ENCODE measurements at places on chromosomes 5 and 9.

DNA sequence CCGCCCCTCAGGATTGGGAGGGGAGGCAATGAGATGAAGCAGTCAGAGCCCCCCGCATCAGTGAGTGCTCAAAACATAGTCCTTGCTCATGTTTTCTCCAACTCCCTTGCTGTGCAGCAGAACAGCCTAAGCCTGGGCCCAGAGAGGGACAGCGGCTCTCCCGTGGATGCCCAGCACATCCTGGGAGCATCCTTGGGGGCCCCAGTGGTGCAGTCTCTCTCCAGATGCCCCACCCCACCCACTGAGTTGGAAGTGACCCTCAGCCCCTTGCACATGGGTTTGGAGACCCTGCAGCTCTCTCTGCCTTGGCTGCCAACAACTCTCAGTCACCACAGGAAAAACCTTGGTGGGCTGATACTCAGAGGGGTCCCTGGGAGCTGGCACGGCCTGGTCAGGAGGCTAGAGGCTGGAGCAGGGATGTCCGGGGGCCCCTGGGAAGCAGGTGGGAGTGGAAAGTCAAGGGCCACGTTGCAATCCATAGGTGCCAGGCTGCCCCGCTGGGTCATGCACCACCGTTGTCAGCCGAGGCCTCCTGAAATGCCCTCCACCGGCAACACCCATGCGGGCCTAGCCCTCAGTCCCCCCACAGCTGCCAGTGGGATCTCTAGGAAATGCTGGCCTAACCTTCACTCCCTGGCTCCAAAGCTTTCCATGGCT is 242.5 kb downstream of the PBX3 start:
- DNase-seq: no peak

- DNase-seq: no peak
Measured at GRCh38 chr5:151016700-151017099, 3.7 kb upstream of the GPX3 start.

GRCh38 chr5:18036531-18036930 is 402.3 kb downstream of the TAF11L14 start:
- no peak for DNase-seq

DNA sequence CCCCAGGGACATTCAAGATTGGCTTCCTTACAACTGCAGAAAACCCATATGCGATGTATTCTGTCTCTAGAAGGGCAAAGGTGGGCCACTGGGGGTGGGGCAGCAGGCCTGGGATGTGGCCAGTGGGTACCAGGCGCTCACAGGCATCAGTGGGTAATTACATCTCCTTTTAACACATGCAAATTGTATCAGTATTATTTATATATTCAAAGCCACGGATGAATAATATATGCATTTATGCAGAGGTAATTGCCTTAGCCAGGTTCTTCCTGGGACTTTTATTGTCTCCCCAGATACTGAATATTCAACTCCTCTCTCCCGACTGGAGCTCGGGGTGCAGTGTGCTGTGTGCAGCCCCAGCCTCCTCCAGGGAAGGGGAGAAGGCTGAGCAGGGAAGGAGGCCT is 109.4 kb upstream of the MVB12B start:
- no peak for DNase-seq

DNA sequence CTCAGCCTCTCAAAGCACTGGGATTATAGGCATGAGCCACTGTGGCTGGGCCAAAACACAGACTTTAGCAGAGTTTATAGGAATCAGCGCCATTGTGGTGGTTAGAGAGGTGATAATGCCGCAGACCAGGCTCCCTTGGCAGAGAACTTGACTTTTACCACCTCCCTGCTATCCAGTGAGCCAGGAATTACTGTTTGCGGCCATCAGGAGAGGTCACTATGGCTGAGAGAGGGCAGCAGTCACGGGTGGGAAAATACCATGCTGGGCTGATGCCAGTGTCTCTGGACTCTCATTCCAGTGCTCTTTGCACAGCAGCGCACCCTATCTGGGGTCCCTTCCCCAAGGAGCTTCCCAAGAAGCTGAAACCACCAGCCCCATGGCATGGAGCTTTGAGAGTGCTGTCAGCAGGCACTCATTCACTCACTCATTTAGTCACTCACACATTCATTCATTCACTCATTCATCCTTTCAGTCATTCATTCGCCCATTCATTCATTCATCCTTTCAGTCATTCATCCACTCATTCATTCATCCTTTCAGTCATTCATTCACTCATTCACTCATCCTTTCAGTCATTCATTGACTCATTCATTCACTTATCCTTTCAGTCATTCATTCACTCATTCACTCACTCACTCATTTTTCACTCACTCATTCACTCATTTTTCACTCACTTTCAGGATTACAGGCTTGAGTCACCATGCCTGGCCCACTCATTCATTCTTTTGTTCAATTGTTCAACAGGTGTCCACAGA is 27.3 kb upstream of the RNU6ATAC start:
- DNase-seq: no peak

DNA sequence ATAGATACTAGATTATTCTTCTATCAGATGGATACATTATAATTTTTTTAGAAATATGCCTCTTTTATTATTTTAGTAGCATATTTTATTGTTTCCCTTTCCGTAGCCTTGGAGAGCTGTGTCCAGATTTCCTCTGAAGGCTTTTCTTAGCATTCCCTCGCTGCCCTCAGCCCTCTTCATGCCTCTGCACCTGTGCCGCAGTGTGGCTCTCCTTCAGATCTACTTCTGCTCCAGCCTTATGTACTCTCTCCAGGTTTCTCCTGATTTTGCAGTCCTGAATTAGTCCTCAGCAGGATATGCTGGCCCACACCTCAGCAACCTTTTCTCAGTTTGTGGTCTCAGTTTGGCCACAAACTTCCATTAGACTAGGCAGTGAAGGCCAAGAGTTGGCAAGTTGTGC is 1052.0 kb downstream of the TAF11L14 start:
- no peak for DNase-seq

GRCh38 chr9:127059765-127060361 is 62.6 kb downstream of the ANGPTL2 start:
- DNase-seq: no peak

DNA sequence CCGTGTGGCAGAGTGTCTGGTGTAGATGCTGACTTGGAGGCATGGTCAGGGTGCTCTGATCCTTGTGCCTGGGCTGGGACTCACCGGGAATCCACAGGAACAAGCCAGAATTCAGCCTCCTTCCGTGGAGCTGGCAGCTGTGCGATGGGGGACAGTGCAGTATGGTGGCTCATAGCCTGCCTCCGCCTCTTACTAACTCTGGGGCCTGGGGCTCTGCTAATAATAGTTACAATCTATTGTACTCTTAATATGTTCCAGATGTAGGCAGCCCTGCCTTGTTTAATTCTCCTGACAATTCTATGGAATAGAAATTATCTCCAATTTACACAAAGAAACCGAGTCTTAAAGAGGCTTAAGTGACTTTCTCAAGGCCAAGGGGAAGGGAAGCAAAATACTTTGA is 77.6 kb downstream of the PCDH1 start:
- no peak for DNase-seq

GRCh38 chr5:110475529-110475928 is 250.9 kb downstream of the TMEM232 start:
- no peak for DNase-seq

DNA sequence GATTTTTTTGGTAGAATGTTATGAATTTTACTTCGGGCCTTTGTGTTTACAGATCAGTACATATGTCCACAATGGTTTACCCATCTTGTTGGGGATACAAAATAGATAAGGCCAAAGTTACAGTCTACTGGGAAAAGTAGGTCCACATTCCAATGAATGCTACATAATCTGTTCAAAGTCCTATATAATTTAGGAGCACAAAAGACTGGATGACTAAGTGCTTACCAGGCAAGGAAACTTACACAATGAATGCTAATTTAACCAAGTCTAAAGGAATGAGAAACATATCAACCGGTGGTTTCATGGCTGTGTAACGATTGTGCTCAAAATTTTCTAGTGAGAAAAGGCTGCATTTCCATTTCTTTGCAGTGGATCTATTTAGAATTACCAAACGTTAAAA is 97.4 kb upstream of the TRPM3 start:
- DNase-seq: no peak

GRCh38 chr5:135136546-135136945 is 102.5 kb upstream of the PITX1 start:
- no peak for DNase-seq

- DNase-seq: no peak
Measured at GRCh38 chr5:39578887-39579497, 154.2 kb upstream of the DAB2 start.

- DNase-seq: peak; percentile 20
Measured at GRCh38 chr9:34123682-34124081, 2.8 kb downstream of the DCAF12 start.

GRCh38 chr5:177087398-177088005 is 787 bp downstream of the FGFR4 start:
- DNase-seq: no peak

DNA sequence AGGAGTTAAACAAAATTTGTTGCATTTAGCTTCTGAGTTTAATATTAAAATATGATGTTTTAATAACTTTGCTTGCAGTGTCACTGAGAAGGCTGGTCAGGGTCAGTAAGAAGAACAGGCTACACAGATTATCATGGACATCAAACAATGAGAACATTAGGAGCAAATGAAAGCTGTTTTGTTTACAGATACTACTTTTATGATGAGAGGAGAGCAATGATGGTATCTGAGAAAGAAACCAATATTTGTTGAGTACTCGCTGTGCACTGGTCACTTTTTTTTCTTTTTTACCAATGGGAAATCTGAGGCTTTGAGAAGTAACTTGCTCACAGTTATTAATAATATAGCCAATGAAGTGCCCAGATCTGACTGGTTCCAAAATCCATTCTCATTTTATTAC is 109.6 kb downstream of the INVS start:
- no peak for DNase-seq

- DNase-seq: no peak
Measured at GRCh38 chr5:87746341-87746740, 333.6 kb upstream of the CCNH start.

DNA sequence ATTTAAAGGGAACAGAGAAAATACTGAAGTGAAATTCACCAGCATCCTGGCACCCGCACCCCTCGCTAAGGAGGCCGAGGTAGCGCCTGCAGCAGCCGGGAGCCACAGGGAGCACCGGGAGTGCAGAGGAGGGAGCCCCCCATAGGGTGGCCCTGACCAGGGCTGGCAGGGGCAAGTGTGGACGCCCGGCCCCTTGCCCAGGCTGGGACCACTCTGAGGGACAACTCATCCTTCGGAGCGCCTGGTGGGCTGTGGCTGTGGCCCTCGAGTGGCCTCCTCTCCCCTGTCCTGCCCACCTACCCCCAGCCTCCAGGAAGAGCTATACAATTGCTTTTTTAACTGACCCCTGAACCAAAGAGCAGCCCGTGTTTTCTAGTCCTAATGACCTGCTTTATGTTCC is 47.0 kb downstream of the PLEKHG4B start:
- no peak for DNase-seq

DNA sequence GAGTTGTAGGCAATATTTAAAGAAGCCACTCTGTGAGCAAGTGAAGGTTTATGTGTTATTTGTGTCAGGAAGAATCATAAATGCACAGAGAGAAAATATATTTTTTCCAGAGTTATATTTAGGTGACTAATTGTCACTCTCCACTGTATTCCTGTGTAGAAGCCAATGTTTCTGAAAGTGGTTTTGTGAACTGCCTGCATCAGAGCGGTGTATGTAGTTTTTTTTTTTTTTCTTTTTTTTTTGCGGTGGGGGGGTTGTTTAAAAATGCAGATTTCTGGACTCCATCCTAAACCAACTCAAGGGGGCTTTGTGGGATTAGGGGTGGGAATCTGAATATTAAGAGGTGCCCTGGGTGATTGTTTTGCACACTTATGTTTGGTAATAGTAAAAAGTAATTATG is 103.4 kb downstream of the GDNF start:
- no peak for DNase-seq

DNA sequence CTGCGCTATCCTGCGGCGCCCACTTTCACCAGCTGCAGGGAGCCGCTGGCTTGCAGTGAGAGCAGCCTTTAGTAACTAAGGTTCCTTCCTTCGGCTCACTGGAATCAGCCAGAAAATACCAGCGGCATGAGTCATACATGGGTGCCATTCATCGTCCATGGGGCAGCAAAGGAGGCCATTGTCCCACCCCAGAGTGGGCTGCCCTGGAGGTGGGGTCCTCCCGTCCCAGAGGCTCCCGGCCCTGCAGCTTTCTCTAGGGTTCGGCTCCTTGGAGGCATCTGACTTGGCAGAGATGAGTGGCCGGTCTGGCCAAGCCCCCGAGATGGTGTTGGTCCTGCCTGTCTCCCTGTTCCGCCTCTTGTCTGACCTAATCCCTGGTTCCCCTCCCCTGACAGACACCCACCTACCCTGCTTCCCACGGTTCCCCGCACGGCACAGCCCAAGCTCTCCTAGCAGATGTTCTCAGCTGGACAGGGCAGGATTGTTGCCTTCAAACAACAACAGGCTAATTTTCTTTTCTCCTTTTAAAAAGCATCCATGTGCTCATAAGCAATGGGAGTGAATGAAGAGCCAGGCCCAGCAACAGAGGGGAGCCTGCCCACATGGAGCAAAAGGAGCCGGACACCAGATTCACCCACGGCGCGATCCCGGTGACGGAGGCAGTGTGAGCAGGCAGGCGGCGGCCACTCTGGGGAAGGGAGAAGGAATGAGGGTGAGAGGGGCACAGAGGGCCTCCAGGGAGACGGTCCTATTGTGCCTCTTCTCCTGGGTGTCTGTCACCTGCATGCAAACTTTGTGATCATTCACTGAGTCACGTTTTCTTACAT is 97.0 kb upstream of the COL5A1 start:
- no peak for DNase-seq

DNA sequence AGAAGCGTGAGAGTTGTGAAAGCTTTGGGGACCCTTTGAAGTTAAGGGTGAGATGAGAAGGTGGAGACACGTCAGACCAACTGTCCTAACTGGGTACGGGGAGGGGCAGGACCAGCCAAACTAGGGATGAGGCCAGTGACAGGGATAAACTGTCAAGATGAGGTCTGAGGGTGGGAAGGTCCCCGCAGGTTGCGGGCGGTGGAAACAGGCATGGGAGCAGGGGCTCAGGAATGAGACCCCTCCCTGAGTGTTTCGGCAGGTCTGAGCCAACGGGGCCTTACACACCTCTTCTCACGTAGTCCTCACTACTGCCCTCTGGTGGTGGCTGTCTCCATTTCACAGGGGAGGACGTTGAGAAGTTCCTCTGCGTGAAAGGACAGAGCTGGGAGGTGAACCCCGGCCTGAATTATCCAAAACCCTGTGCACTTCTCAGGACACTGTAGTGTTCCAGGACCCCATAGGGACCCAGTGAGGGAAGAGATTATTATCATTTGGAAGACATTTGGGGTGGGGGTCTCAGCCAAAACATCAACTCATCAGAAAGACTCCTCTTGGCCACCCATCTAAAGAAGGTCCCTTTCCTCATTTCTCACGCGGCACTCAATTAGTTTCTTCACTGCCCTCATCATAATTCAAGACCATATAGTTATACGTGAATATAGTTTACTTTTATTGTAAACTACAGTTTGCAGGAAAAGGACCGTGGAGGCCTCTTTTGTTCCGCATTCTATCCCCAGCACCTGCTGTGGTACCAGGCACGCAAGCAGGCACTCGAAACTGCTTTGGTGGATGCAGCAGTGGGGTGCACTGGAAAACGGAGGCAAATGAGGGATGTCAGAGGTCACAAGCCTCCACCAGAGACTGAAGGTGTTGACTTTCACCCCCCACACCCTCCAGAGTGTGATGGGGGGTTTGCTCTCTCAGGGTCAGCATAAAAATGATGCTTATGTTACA is 21.7 kb upstream of the NANS start:
- peak; percentile 86 for DNase-seq

- no peak for DNase-seq
Measured at GRCh38 chr9:33858423-33858822, 41.5 kb downstream of the UBE2R2 start.

- no peak for DNase-seq
Measured at GRCh38 chr5:158848634-158849033, 251.1 kb downstream of the EBF1 start.

GRCh38 chr5:65927503-65928321 is 1.3 kb downstream of the ERBIN start:
- DNase-seq: peak; percentile 36
